Choroid plexus epithelial cell (primary cell): ENCODE measurements at places on chromosomes 7 and 10.

DNA sequence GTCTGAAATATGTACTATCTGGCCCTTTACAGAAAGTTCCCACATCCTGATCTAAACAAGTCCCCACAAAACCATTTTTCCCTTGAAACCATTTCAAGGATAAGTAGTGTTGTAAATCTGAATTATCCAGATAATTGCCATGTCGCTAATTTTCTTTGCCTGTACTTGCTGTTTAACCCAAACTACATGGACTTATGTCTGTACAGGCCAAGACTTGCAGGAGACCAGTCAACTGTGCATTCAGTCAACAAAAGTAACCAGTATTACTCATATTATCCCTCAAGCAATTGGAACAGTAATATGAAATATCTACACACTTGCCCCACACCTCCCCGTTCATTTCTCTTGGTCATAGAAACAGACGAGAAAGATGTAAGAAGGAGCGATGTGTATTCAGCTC is 347.8 kb upstream of the NFE2L3 start:
- DNase-seq = no peak

DNA sequence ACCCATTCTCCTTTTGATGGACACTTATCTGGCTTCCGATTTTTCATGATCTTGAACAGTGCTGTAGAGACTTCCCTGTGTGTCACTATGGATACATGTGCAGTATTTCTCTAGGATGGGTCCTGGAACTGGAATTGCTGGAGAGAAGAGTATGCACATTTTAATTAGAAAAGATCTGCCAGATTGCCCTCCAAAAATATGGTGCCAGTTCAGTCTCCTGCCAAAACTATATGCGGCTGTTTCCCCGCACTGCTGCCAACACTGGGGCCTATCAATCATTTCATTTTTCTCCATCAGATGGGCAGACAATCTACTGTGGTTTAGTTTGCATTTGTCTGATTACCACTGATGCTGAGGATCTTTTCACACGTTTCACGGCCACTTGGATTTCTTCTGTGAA is 105.0 kb downstream of the SH2D4B start:
- DNase-seq = no peak

- DNase-seq = no peak
Observed at GRCh38 chr7:46202379-46202778, 281.3 kb upstream of the IGFBP3 start.

- DNase-seq = no peak
Observed at GRCh38 chr7:1692515-1693418, 22.7 kb downstream of the ELFN1 start.
